ENCODE measurements at places on chromosomes 6 and 20.

DNA sequence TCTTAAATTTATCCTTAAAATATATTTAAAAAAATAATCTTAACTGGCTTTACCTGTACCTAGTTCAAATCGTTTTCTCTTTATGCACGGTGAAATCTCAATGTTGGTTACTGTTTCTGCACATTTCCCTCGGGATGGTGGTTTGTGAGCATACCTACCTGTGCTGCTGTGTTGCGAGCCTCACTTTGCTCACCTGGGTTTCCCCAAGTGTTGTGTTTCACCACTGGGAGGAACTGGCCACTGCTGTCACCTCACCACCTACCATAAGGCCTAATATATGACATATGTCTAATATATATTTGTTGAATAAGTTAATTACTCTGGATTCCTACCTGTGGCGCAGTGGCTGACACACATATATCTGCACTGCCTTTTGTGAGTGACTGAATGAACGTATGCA lies 493.5 kb upstream of the FLRT3 start:
- no peak for DNase-seq
- H3K36me3 ChIP-seq: no peaks in the 10 kb centered on the region
- no peaks in the 10 kb centered on the region for H3K4me1 ChIP-seq
- no peak overlapping the region for H3K4me3 ChIP-seq

DNA sequence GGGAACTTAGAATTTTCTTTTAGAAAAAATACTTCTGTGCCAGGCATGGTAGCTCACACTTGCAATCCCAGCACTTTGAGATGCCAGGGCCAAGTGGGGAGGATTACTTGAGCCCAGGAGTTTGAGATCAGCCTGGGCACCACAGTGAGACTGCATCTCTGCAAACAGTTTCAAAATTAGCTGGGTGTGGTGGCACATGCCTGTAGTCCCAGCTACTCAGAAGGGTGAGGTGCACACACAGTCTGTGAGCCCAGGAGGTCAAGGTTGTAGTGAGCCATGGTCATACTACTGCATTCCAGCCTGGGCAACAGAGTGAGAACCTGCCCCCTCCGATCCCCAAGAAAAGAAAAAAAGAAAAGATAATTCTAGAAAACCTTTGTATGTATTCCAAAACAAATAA lies 346.0 kb upstream of the KCNQ5 start:
- no peak for DNase-seq
- H3K27me3 ChIP-seq: no peaks in the 10 kb centered on the region
- H3K4me1 ChIP-seq: no peaks in the 10 kb centered on the region
- H3K36me3 ChIP-seq: no peaks in the 10 kb centered on the region
- no peak overlapping the region for H3K4me3 ChIP-seq
- H3K27ac ChIP-seq: no peak overlapping the region

DNA sequence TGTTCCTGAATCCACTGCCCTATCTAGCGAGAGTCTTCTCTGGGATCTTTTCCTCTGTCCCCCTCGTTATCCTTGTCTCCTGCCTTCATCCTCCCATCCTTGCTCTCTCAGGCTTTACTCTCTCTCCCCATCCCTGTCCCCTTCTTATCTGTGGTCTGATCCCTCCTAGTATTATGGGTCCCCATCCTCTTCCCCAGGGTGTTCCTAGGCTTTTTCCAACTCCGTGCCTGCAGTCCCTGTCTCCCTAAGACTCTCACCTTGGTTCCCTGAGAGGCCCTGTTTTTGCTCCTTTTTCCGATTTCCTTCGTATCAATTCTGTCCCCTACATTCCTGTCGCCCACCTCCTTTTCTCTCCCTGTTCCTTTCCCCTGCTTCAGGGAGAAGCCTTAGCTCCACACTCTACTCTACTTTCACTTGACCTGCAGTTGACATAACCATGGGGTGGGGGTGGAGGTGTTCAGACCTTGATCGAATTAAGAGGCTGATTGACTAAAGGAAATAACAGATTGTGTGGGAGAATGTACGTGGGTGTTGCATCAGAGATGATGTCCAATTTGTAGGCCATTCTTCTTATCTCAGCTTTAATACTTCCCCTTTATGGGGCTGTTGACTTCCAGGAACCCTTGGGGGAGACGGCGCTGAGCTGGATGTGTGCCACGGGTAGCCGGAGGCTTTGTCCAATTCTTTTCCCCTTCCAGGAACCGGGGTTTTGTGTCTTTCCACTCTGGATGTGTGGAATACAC lies 905 bp downstream of the PPARD start:
- peaks cover 7% of the 10 kb centered on the region for H3K36me3 ChIP-seq
- H3K4me3 ChIP-seq: peak overlapping the region; percentile 73
- H3K27ac ChIP-seq: peak overlapping the region; percentile 72
- peak; percentile 80 for DNase-seq

GRCh38 chr6:158819977-158820622 lies 932 bp upstream of the EZR start:
- peaks cover 40% of the 10 kb centered on the region for H3K4me1 ChIP-seq
- H3K36me3 ChIP-seq: peaks cover 21% of the 10 kb centered on the region
- H3K4me3 ChIP-seq: no peak overlapping the region
- DNase-seq: peak; percentile 51
- H3K27ac ChIP-seq: peak overlapping the region; percentile 87

DNA sequence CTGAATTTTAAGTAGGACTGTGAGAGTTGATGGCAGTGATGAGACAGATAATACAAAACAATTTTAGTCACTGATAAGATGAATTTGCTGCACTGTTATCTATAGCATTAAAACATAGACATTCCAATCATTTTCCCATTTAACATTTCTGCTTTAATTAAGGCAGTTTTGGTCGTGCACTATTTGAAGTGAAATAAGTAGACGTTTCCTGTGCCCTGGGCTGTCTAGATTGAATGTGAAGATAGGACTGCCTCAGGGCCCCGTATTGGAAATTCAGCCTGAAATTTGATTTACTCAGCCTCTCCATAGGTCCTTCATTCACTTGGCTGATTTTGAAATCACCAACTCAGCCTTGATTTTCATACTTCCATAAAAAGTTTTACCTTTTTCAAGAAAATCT lies 48.3 kb downstream of the ARID1B start:
- no peak overlapping the region for H3K27ac ChIP-seq
- H3K4me3 ChIP-seq: no peak overlapping the region
- H3K27me3 ChIP-seq: no peaks in the 10 kb centered on the region
- H3K36me3 ChIP-seq: peaks cover 13% of the 10 kb centered on the region
